ENCODE measurements at places on chromosomes 4 and X.
A peak's percentile ranks its signal among the peaks of the same experiment; 100 is the strongest.

GRCh38 chr4:165403637-165404036 lies 24.8 kb downstream of the CPE start:
- no peak for DNase-seq

- DNase-seq, result peak; percentile 85
These were observed 36.3 kb downstream of the IL21 start for GRCh38 chr4:122584519-122584918.

DNA sequence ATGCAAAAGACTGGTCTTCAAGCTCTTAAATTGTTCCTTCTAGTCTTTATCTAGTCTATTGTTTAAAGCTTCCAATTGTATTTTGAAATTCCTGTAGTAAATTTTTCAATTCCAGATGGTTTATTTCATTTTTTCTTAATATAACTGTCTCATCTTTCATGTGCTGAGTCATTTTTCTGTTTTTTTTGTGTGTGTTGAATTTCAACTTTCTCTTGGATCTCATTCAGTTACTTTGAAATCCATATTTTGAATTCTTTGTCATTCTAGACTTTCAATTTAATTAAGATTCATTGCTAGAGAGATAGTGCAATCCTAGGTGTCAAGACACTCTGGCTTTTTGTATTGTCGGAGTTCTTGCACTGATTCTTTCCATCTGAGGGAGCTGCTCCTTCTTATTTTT lies 128.0 kb upstream of the PRKG2 start:
- peak; percentile 11 for DNase-seq

GRCh38 chr4:8324640-8325239 lies 55.2 kb downstream of the HTRA3 start:
- DNase-seq, result no peak

DNA sequence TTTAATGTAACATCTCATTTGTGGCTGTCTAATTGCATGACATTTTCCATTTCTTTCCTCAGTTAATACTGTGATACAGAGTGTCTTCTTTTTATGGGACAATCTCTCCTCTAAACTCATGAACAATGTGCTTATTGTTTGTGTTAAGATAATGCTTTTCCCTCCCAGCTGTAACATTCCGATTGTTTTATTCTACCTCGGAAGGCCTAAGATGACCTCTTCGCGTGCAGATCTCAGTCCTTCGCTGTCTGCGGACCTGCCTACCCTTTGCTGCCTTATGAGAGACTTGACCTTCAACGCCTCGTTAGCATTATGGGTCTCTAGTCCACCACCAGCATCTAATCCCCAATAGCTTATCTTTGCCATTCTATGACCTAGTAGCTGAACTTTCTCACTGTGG lies 29.8 kb upstream of the ZFP42 start:
- DNase-seq, result no peak

DNA sequence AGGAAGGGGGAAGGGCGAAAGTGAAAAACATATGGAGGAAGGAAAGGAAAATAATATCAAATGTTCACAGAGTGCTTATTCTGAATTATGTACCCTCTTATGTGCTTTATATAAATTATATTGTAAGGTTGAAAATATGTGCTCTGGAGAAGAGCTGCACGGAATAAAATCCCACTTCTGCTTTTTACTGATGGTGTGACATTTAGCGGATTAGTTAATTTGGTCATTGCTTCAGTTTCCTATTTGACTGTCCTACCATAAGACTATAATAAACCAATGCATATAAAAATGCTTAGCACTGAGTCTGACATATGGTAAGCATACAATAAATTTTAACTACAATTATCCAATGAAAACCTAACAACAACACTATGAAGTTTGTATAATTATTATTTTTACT lies 86.2 kb downstream of the NPFFR2 start:
- no peak for DNase-seq

GRCh38 chrX:118459494-118459893 lies 36.1 kb upstream of the DOCK11 start:
- DNase-seq, result peak; percentile 38

DNA sequence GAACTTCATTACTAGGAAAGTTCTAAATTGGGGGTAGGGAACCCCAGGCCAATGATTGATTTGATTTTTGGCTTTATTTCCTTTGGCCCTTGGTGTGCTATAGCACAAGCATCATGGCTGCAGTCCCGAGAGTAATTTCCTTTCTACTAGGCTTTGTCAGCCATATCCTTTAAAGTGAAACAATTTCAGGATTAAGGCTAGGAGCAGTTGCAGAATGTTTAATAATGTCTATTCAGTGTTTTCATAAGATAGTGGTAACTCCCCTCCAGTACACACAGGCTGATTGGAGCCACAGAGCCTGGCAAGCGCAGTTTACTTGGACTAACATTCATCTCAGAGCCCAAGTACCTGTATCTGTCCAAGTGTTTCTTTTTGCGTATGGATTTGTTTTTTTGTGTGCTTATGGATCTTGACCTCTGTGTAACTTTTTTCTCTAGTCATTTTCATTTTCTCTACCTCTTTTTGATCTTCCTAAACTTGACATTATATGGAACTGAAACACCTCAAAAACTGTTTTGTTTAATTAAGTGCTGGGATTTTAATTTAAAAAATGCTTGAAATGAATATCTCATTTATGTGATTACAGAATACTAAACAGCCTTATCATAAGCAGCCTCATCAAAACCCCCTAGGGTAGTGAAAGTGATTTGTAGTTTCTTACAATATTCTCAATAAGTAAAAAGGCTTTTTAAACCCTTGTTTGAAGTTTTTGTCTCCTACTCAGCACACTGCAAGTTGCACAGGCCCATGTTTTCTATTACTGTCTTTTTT lies 7.5 kb downstream of the STIM2 start:
- peak; percentile 16 for DNase-seq

DNA sequence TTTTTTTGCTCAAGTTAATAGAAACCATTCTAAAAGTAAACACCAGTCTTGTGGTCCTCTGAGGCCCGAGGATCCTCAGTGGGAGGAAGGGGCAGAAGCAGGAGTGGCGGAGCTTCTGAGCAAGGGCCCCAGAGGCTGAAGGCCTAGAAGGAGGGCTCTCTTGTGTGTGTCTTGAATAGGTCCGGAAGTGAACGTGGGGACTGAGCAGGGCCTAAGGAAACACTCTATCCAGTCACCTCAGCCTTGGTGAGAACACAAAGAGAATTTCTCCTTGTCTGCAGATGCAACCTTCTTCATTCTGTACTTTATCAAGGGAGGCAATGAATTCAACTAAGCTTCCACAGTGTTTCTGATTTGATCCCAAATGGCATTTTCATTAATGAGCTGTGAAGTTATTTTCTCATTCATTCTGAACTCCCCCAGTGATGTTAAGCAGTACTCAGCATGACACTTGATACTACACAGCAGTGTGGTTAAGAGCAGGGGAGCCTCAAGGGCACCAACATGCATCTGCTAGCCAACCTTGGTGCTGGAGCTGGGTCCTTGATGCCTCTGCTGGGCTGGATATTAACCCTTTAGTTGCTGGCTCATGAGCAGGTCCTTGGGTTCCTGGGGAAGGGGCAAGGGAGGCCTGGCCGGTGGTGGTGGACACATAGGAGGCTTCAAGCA lies 64.7 kb downstream of the RBM47 start:
- DNase-seq, result peak; percentile 41

- DNase-seq, result no peak
These were observed 26.9 kb upstream of the TMPRSS11B start for GRCh38 chr4:68272380-68272779.

- DNase-seq, result no peak
These were observed 1142.3 kb downstream of the NLGN4X start for GRCh38 chrX:5086388-5086787.

- no peak for DNase-seq
These were observed 206.8 kb downstream of the SMARCA1 start for GRCh38 chrX:129316461-129316860.

GRCh38 chrX:135295238-135295943 lies 13.9 kb upstream of the ETDC start:
- DNase-seq, result peak; percentile 64

DNA sequence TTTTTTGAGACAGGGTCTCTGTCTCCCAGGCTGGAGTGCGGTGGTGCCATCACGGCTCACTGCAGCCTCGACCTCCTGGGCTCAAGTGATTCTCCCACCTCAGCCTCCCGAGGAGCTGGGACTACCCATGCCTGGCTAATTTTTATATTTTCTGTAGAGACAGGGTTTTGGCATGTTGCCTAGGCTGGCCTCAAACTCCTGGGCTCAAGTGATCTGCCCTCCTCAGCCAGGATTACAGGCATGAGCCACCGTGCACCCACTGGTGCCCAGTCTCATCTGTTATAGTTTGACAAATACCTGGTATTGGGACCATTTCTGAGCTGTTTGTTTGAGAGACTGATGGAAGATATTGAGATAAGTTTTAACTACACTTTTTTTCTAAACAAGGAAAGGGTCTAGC lies 57.5 kb upstream of the SMIM10 start:
- DNase-seq, result peak; percentile 12

GRCh38 chr4:160082432-160083207 lies 979.7 kb downstream of the RAPGEF2 start:
- DNase-seq, result no peak

DNA sequence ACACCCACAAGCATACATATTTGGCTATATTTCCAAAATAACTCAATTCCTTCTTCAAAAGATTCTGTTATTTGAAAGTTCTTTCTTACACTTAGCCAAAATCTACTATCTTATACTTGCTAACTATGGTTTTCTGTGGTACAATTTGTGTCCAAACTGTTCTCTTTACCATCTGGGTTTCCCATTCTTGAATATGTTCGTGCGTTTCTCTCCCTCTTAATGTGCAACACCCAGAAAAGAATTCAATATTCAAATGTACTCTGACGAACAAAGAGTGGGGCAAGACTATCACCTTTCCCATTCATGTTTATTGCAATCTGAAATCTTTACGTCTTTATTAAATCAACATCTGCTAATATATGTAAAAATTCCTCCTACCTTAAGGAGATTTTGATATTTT lies 912.7 kb downstream of the FAT4 start:
- no peak for DNase-seq

DNA sequence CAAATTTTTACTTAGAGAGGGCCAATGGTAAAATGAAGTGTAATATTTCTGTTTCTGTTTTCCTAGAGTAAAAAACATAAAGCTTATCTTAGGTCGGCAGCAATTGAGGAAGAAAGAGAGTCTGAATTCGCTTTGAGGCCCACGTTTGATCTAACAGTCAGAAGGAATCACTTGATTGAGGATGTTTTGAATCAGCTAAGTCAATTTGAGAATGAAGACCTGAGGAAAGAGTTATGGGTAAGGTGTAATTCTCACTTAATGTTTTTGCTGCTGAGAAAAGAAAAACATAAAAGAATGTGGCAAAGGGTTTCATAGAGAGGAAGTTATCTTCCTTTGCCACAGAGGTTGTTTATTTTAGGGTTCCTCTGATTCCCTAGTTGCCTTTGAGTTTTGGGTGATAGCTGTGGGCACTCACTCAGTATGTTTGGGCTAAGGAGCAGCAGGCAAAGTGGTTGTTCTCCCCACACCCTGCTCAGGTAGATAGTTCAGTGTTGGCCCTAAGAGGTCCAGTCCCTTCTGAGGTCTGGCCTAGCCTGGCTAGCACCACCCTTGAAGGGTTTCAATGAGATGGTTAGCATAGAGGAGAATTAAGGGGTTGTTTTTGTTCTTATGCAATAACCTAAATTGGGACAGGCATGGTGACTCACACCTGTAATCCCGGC lies 32.3 kb downstream of the HERC5 start:
- no peak for DNase-seq

DNA sequence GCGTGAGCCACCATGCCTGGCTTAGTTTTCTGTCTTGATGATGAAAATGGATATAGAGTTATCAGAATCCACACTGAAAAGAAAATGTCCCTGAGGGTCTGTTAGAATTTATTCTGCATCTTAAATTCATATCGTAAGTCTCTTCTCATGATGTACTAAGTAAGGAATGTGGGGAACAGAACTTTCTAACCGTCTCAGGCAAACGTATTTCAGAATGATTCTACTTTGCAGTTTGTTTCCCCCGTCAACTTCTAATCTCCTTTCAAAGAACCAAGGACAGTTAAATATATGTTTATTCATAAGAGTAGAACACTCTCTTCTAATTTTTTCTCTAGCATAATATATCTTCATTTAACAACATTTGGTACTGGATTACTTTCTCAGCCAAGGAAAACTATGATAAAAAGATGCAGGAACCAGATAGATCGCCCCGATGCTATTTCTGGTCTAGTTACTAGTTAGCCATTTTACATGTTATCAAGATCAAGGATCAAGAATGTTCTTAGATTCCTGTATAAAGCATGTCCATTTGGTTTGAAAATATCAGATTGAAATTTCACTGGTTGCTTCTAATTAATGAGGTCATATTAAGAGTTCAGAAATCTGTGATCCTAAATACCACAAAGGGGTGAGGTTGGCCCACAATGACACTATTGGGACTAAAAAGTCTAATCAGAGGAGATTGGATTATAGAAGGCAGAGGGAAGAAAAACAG lies 49.5 kb downstream of the METTL14 start:
- peak; percentile 69 for DNase-seq

DNA sequence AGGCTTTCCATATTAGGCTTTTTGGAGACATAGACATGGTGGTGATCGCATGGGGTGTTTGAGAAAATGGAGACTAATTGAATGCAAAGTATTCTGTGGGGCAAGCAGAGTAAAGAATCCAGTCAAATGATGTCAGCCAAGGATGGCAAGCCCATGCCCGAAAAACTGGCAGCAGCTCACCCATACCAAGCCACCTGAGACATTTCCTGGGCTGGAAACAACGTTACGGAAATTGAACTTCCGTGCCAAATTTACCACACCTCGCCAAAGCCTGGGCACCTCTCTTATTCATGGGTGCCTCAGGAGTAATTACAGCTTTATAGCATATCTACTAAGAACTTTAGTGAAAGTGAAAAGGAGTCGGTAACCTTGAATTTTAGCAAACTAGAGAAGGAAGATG lies 166.4 kb downstream of the CBR4 start:
- DNase-seq, result no peak

- no peak for DNase-seq
These were observed 131.9 kb downstream of the ATOH1 start for GRCh38 chr4:93960450-93960849.

DNA sequence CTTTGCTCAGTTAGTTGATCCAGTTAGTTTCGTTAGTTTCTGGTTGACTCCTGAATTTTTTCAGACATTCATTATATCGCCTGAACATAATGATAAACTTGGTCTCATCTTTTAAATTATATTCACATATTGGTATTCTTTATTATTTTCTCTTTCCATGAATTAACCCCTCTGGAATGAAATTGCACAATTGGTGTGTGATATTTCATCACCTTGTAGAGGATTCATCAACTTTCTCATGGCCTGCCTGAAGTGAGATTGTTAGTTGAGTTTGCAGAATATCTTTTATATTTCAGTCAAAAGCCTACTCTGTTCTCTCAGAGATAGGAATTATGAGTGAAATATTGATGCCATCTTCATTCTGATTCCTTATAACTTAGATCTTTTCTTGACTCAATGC lies 1160.6 kb upstream of the AGA start:
- DNase-seq, result peak; percentile 6

DNA sequence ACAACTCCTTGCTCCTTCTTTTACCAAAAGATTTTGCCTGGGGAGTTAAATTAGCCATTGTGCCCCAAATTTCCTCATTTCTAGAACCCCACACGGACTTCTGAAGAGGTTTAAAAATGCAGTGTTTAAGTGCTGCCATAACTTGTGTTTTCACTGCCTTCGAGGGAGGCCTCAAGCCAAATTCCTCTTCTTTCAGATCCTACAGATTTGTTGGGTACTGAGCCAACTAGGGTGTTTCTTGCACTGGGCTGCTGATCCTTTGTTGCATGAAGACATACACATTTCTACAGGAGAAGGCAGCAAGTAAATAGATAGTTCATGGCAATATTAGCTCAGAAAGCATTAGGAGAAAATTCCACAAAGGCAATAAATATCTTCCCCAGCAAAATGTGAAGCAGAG lies 43.8 kb downstream of the GLRA2 start:
- DNase-seq, result no peak
